Stimulated activated CD4-positive, alpha-beta T cell treated with anti-CD3 and anti-CD28 coated beads, TNF-alpha, amount 100 ng/mL, for 48 hours (primary cell): ENCODE measurements at places on chromosomes 3 and 15.

GRCh38 chr3:127452321-127452821 lies 138.2 kb downstream of the TPRA1 start:
- no peak for DNase-seq

GRCh38 chr15:91412138-91412928 lies 312.3 kb downstream of the SV2B start:
- no peak for DNase-seq

DNA sequence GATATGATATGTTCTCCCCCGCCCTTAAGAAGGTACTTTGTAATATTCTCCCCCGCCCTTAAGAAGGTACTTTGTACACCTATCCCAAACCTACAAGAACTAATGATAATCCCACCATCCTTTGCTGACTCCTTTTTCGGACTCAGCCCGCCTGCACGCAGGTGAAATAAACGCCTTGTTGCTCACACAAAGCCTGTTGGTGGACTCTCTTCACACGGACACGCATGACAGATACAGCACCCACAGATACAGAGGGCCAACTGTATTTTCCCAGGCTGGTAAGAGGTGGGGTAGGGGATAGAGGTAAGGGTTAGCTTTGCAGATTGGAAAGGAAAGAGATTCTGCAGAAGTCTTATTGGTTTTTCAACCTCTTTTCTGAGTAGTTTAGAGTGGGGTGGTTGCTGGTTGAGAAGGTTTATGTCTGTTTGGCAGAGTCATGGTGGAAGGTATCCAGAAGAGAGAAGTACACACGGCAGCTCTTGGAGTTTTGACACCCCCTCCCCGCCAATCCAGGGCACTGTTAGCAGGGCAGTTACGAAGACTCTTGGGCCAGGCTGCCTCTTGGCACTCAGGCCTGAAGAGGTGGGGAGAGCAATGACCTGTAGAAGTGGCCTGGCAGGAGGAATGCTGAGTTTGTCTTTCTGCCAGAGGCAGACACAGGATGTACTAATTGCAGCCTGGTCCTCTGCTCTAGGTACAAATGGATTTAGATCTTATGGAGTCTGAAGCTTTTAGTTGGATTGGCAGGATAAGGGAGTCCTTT lies 36.0 kb upstream of the IDH2 start:
- no peak for DNase-seq

DNA sequence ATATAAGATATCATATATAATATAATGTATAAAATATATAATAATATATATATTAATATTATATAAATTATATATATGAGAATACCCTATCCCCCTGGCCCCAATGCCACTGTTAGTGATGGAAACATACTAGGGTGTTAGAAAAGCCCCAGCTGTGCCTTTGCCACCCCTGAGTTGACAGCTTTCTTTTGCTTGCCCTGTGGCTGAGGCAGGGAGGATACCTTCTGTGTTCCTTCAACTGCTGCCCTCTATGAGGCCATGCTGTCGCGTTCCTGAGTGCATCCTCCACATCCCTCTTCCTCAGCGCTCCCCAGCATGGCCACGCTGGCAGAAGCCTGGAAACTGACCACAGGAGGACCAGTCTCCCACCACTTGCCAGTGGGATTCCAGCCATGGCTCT lies 26.3 kb downstream of the FAN1 start:
- DNase-seq, result no peak

DNA sequence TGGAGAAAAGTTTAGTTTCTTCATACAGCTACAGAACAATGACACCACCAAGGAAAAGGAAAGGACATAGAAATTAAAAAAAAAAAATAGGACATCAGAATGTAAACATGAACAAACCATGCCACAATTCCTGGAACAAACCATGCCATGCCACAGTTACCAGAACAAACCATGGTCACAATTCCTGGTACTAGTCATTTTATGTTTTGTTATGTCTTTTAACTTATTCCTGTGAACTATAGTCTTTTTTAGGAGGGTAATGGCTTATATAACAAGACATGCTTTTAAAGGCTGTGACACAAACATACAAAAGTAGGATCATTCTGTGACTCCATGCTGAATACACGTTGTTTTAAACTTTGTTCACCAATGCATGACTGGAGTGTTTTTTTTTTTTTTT lies 42.8 kb downstream of the CD47 start:
- no peak for DNase-seq
